ENCODE measurements at places on chromosomes 7 and 10.

DNA sequence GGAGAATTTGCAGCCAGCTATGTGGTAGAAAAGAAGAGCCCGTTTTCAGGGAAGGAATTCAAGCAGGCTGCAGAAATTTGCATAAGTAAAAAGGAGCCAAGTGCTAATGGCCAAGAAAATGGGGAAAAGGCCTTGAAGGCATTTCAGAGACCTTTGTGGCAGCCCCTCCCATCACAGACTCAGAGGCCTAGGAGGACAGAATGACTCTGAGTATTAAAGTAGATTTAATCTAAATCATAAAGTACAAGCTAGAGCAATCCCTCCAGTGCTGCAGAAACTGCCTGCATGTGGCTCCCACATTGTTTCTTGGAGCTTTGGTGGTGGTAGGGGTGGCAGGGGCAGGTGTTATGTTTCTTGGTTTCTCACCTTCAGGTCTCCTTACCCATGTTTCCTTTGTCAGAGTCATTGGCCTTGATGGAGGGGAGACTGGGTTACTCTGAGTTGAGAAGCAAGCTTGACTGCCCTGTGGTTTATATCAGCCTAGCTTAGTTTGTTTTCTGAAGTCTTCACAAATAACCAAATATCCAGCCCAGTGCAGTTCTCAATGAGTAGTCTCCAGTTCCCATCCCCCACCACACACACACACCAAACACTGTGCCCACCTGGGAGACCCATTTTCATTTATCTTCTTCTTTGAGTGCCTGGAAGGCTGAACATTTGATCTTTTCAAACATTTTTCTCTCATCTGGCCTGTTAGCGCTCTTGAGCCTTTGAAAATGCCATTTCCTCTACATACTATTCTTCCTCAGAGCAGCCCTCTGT, 34.5 kb downstream of the ITPRIP start:
- no peak for DNase-seq

- DNase-seq, result no peak
Measured at GRCh38 chr10:29948881-29949355, 110.5 kb downstream of the JCAD start.

GRCh38 chr7:33742521-33742920, 162.8 kb upstream of the BMPER start:
- DNase-seq, result no peak

DNA sequence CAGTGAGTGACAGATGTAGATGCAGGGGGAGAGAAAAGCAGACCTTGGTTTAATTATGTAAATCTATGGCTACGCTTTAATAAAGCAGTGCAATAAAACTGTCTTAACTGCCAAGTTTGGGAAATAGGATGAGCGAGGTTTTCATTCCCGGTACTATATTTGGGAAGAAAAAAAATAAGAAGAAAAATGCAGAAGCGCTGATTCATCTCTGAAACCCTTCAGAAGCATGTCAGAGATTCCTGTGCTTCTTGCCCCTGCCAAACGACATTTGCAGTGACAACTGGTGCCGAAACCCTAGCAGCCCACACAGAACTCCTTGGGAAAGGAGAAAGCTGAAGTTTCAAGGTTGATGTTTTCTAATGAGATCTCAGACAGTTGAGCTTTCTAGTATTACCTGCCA, 380.7 kb downstream of the REEP3 start:
- no peak for DNase-seq

GRCh38 chr10:75094465-75094864, 17.0 kb upstream of the SAMD8 start:
- DNase-seq, result no peak

- DNase-seq, result no peak
Measured at GRCh38 chr10:16679511-16679910, 137.7 kb downstream of the RSU1 start.

- DNase-seq, result no peak
Measured at GRCh38 chr10:34907743-34908430, 92.8 kb upstream of the PARD3 start.

GRCh38 chr7:55427800-55428199, 62.7 kb downstream of the LANCL2 start:
- no peak for DNase-seq

GRCh38 chr7:66840316-66840715, 80.7 kb upstream of the TMEM248 start:
- no peak for DNase-seq

DNA sequence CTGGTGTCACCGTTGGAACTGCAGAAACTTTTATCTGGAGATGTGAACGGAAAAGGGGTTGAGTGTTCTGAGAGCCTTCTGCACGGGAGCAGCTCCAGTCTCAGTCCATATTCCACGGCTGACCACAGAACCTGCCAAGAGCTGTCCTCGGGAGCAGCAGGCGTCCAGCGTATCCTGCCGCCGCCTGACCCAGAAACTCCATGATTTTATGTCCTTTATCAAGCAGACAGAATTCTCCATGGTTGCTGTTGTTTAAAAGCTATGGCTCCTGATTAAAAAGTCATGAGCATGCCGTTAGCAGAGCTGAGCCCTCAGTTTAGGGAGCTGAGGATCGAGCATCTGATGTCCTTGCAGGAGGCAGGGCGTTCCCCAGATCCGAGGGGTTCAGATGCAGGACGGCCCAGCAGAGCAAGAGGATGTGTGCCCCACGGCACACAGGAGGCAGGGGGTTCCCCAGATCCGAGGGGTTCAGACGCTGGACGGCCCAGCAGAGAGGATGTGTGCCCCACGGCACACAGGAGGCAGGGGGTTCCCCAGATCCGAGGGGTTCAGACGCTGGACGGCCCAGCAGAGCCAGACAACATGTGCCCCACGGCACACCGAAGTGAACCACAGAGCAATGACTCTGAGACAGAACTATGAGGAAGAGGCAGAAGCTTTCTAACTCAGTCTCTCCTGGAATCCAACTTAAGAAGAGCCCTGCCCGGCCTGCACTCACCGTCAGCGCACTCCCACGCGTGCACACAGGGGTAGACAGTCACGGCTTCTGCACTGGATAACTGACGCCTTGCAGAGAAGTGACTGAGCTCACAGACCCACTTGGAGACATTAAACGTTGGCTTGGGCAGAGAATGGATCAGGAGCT, 96.4 kb downstream of the WDR37 start:
- no peak for DNase-seq

- no peak for DNase-seq
Measured at GRCh38 chr7:66170309-66171231, 34.6 kb upstream of the TPST1 start.

GRCh38 chr7:29397398-29397797, 166.2 kb upstream of the PRR15 start:
- no peak for DNase-seq

- DNase-seq, result no peak
Measured at GRCh38 chr10:56091872-56092271, 269.2 kb downstream of the ZWINT start.
